ENCODE measurements at places on chromosomes 3 and 15.

GRCh38 chr3:196643201-196643749, 3.8 kb downstream of the NRROS start:
- DNase-seq, result no peak

GRCh38 chr3:37942646-37943045, 47.9 kb upstream of the VILL start:
- DNase-seq, result no peak

DNA sequence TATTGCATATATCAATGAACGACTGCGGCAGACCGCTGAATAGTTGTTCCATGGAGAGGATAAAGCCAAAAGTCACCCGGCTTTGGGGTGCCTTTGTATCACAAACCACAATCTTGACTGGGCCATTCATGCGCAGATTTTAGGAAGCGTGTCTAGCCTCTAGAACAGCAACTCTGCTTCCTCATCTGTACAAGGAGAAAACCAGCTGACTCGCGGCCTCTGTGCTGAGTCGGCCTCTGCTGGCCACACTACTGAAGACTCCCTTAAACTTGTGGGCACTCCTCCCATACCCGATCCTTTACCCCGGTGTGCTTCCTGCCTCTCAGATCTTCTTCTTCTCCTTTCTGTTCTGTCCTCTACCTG, 872 bp downstream of the DLEC1 start:
- DNase-seq, result no peak

DNA sequence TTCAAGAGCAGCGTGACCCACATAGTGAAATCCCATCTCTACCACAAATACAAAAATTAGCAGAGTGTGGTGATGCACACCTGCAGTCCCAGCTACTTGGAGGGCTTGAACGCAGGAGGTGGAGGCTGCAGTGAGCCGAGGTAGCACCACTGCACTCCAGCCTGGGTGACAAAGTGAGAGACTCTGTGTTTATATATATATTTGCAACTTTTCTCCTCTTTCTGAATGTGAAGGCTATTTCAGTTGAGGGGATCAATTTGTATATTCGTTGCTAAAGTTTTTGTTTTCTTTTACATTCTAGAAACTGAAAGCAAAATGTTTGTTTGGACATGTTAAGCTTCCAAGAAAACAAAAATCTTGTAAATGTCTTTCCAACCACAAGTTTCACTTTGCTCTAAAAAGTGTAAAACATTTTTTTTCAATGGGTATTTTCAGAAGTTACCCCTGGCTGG, 29.8 kb upstream of the FAM98B start:
- DNase-seq, result no peak

DNA sequence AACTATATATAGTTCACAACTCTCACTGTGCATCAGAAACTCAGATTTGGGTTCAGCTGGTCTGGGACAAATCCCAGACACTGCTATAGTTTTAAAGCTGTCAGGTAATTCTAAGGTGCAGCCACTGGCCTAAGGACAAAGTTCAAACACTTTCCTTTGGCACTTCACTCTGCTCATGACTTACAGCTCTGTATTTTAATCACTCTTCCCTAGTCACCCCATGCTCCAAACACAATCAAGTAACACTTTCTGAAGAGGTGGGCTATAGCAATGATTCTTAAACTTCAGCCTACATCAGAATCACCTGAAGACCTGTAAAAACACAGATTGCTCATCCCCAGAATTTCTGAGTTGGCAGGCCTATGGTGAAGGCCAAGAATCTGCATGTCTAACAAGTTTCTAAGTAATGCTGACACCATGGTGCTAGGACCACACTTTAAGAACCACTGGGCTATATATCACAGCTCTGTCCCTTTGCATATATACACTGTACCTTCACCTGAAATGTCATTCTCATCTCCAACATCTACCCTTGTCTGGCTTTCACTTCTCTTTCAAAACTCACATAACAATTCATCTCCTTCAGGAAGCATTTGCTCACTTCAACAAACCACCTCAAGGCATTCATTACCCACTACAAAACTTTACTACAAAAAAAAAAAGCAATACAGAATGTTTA, 21.4 kb downstream of the STAG1 start:
- no peak for DNase-seq

- no peak for DNase-seq
These were observed 65.3 kb downstream of the SH3GL3 start for GRCh38 chr15:83512459-83512858.

GRCh38 chr3:39879581-39879980, 70.2 kb downstream of the MYRIP start:
- no peak for DNase-seq

- DNase-seq, result no peak
These were observed 120.7 kb downstream of the MBNL1 start for GRCh38 chr3:152389316-152389934.

DNA sequence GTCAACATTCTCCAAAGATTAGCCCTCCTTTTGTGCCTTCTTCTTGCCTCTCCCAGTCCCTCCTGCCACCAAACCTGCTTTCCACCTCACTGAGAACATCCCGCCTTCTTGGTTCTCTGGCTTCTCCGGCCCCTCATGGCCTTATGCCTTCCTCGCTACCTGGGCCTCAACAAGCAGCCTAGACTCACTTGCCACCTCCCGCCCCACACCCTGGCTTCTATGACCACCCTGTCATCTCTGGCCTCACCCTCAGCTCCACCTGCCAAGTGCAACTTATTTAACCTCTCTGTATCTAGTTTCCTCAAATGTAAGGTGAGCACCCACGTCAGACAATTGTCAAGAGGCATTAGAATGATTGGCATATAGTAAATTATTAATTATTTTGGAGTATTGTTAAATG, 68.8 kb upstream of the MEX3B start:
- no peak for DNase-seq

- DNase-seq, result no peak
These were observed 199.4 kb upstream of the PPP2R3A start for GRCh38 chr3:135766115-135766514.

DNA sequence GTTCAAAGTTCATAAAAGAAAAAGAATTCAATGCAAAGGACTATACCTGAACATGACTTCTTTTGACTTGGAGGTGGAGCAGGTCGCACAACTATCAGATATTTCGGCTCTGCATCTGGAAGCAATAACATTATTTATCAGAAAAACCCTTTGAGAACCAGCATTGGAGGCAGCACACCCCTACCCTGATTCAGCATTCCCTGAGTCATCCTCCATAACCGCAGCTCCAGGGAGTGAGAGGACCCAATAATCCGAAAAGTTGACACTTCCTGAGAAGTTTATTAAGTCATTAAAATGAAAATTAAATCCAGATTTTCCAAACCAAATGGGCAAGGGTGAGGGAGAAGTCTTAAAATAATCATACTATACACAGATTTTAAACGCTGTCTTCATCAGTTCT, 90.6 kb downstream of the ABI3BP start:
- DNase-seq, result peak; percentile 29

DNA sequence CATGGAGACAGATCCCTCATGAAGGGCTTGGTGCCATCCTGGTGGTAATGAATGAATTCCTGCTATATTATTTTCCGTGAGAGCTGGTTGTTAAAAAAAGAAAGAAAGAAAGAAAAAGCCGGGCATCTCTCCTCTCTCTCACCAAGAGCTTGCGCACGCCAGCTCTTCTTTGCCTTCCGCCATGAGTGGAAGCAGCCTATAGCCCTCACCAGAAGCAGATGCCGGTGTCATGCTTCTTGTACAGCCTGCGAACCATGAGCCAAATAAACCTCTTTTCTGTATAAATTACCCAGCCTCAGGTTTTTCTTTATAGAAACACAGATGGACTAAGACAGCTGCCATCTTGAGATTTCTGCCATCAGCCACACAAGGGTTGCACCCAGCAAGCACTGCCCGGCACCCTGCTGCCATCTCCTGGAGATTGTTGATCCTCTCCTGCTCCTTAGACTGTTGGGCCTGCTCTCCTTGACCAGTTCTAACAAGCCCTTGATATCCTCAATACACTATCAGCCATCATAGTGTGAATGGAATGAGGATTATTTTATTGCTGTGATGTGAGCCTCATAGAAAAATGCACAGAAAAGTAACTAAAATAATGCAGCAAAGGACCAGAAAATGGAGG, 3.5 kb upstream of the AHSG start:
- no peak for DNase-seq

DNA sequence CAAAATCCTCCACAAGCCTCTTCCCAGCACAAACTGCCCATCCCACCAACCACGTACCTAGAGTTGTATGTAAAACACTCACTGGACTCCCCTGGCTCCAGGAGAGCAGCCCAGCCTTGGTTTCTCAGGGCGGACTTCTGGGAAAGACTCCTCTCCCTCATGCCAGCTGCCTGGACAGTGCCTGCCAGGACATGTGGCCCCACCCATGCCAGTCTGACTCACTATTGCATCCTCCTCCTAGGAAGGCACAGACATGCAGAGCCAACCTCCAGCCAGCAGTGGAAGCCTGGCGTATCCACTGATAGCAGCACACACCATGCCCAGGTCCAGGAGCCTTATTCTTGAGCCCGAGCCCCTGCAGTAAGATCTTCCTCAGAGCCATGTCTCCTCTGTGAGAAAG, 8.6 kb downstream of the PKM start:
- peak; percentile 43 for DNase-seq

GRCh38 chr3:197375001-197375441, 76.6 kb upstream of the DLG1 start:
- no peak for DNase-seq

DNA sequence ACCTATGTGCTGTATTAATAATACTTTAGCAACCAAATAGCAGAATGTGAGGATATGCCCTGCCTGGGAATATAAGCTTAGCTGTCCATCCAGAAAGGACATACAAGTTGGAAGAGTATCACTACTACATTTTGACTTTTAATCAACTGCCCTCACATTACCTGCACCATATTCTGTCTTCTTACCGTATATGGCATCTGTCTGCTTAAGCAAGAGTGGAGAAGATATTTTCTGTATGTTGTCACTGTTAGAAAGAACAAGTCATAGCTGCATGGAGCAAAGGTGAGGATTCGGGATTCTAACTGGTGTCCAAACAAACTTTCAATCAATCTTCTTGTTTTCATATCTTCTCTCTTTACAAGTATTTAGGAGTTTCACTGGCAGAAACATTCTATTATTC, 929.5 kb upstream of the ROBO1 start:
- DNase-seq, result no peak

- no peak for DNase-seq
These were observed 16.4 kb upstream of the PRR20G start for GRCh38 chr3:127304121-127304744.

- no peak for DNase-seq
These were observed 1.1 kb downstream of the ITPR1 start for GRCh38 chr3:4493941-4494894.

- DNase-seq, result no peak
These were observed 62.9 kb upstream of the THSD4 start for GRCh38 chr15:71052356-71052755.

DNA sequence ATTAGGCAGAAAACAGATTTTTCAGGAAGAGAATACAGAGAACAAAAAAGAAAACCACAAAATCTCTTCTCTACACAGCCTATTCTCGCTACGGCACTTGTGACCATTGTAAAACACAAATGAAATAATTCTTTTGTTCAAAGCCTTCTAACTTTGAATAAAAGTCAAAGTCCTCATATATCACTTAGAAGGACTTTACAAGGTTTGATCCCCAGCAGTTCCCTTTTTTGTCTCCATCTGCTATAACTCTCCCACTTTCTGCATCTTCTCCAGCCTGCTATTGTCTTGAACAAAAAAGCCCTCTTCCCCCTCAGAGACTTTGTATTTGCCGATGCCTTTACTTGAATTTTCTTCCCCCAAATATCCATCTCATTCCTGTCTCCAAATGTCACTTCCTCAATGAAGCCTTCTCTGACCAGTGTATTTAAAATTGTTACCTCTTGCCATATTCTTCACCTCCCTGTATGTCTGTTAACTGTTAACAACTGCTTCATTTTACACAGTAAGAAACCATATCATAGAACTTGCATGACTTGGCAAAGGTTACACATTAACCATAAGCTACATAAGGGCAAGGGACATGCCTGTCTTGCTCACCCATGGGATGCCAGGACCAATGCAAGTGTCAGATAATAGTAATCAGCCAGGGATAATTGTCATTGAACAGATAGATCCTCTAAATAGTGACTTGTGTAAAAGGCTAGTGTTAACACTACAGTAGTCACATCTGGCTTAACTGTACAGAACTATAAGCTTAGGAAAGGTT, 122.4 kb downstream of the CBLB start:
- DNase-seq, result no peak

GRCh38 chr3:129514110-129514509, 14.3 kb upstream of the RHO start:
- DNase-seq, result no peak

DNA sequence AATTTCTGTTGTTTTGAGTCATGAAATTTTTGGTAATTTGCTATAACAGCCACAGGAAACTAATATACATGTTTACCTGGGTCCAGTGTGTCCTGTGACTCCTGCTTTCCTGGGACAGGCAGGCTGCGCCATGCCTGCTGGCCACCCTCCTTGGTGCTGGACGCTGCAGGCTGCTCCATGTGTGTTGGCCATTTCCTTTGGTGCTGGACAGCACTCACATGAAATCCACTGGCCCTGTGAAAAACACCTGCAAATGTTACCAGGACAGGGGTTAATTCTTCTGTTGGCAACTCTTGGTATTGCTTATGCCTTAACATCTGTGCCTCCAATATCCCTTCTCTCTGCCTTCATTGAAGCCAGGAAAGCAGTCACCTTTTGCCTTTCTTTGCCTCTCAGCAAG, 86.9 kb upstream of the ATP10A start:
- DNase-seq, result no peak

DNA sequence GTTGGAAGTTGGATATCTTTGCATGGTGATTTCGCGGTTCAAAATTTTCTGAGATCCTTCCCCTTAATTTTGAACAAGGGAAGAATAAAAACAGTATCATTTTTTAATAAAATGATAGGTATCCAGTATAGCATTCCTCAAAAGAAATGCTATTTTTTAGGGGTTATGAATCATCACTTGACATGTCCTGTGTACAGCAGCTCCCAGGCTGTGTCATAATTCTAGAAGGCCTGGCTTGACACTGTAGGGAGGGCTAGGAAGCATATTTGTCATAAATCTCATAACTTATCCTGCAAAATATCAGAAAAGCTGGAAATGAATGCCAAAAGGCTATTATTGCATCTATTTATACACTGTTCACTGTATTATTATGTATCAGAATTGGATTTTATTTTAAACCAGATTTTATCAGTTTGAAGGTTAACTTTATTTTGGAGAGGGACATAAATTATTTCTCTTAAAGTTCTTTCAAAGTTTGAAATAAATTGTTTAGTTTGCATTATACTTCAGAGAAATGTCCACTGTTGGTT, 539.1 kb upstream of the ROBO2 start:
- no peak for DNase-seq

- no peak for DNase-seq
These were observed 48.9 kb upstream of the GMNC start for GRCh38 chr3:190911382-190911781.

GRCh38 chr3:196055683-196056270, 26.1 kb downstream of the TFRC start:
- DNase-seq, result no peak

DNA sequence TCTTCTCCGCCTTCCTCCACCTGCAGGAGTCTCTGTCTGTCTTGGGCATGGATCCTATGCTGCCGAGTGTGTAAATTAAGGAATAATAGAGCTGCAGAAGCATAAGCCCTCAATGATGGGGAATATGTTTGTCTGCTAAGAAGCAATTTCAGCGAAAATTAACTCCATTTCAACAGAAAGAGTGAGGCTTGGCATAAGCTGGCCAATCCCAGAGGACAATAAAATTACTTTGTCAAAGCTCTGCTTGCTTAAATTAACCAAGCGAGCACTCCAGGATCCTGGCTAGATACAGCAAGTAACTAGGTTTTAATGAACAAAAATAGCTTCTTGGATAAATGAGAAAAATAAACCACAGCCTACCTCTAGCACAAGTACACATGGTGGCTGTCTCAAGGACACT, 33.5 kb upstream of the PRR20G start:
- no peak for DNase-seq

Data from fibroblast of the conjunctiva (primary cell).